NCI-H2171 treated with DMSO at 0.1 percent for 48 hours (cell line): ENCODE measurements at places on chromosomes 4 and X.

- no peak for DNase-seq
These were observed 50.9 kb downstream of the REPS2 start for GRCh38 chrX:16997313-16997712.

DNA sequence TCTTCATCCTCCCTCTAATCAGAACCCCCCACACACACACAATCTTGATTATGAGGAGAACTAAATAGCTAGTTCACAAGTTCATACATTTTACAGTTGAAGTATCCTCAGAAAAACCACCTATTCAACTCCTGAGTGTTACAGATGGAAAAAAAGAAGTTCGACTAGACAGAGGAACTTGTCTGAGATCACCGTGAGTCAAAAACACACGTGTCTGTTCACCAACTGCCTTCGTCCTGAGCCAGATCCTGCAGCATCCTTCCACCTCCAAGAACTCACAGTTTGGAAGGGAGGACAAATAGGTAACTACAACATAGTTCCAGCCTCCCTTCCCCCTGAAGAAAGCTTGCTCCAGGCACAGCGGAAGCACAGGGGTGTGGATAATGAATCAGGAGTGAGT, 19.0 kb upstream of the IRAK1 start:
- no peak for DNase-seq

GRCh38 chrX:132756439-132756838, 202.0 kb downstream of the HS6ST2 start:
- DNase-seq: no peak

- DNase-seq: no peak
These were observed 128.6 kb upstream of the NPY2R start for GRCh38 chr4:155079871-155080270.

- no peak for DNase-seq
These were observed 38.6 kb downstream of the TSC22D3 start for GRCh38 chrX:107736781-107737531.

GRCh38 chr4:8005814-8006215, 66.2 kb upstream of the AFAP1 start:
- DNase-seq: peak; percentile 31

DNA sequence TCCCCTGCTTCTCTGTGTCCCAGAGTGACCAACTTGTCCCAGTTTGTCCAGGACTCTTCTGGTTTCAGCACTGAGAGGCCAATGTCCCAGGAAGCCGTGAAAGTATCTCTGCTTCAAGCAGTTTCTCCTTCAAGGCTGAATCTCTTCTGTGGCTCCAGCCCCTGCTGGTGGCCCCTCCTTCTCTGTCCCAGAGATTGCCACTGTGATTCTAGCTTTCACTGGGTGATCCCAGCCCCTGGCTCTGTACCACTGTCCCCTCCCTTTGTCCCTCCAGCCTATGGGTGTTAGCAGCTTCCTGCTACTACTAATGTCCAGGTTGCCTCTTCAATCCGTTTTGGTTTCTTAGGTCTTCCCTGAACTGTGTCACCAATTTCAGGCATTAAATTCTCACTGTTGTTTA, 70.5 kb downstream of the SOX3 start:
- DNase-seq: no peak

- no peak for DNase-seq
These were observed 19.0 kb downstream of the COX7B2 start for GRCh38 chr4:46890056-46890455.

DNA sequence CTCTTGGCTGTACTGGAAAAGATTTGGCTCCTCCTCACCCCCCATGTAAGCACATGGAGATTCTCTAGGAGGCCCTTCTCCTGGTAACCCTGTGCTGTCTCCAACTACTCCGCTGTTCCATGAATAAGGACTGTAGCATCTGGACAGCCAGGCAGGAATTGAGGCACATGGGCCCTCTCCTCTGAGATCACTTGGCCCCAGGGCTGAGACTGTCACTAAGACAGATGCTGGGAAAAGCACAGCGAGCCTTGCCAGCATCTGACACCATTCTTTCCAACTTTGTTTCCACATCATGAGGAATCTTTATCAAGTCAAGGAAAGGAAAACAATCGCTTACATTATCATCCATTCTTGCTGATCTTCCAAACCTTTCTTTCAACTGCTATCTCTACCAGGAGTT, 222.6 kb upstream of the INTU start:
- no peak for DNase-seq

GRCh38 chr4:48255072-48255958, 14.3 kb downstream of the TEC start:
- DNase-seq: no peak

DNA sequence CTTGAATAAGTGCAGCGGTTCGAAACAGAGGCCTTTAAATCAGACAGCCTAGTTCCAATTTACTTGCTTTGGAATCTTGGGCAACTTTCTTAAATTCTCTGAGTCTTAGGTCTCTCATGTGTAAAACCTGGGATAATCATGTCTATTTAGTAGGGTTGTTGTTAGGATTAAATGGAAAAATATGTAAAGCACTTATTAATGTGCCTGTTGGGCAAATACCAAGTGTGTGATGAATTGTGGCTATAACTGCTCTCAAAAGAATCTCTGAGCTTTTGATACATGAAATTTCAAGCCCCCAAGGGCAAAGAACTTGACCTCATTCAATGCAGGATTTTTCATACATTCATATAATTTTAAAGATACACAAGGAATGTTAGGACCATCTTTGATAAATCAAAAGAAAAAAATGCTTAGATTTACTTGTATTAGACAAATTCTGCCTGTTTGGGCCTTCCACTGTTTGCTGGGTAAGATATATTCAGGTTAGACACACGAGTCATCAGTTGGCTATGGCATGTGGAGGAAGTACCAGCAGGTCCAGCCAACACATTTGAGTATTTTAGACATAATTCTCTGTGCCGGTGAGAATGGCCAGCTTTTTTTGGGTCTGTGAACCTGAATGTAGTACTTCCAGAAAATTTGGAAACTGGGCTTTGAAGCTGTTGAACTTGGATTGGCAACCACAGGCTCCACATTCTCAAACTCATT, 241.4 kb upstream of the CNKSR2 start:
- DNase-seq: no peak

- DNase-seq: no peak
These were observed at the start of gene P2RY10 for GRCh38 chrX:78945186-78945912. P2RY10 (plus strand) TSS chrX:78945391; CDS start chrX:78960521, 15,130 bp downstream.

DNA sequence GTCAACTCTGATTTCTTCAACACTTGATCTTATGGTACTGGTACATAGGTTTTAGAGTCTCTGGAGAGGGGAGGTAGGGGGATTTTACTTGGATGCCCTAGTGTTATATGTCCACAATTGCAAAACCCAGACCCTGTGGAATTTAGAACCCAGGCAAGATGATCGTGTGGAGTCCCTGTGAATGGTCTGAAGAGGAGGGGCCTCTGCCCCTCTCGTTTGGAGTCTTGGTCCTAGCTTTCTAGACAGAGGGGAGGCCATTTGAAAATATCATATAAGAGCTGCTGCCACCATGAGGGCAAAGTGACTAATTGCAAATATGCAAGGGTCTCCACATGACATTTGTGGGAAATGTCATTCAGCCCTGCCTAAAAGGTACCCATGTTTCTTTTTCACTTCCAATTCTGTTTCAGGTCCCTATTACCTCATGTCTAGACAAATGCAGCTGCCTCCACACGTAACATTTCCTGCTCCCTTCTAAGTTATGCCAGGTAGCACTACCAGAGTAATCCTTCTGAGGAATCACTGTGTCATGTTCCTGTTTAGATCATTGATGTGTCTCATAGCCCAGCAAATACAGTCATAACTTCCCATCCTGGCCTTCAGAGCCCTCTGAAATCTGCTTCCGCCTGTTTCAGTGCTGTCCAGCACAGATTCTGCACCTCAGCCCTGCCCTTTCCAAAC, 126.8 kb downstream of the KLHL8 start:
- DNase-seq: peak; percentile 22

DNA sequence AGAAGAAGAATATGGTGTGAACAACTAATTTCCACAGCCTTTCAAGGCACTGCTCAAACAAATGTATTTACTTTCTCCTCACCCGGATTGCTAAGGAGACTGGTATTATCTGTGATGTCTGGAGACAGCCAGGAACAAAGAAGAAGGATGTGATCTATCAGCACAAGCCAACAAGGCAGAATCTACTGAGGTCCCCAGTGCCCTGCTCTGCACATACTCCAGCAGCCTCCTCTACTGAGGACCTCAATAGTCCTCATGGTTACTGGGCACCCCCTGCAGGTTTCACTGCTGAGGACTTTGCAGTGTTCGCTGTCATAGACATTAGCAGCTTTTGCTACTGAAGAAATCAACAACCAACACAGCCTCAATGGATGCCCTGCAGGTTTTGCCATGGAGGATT, 930.1 kb downstream of the ADGRL3 start:
- no peak for DNase-seq

- DNase-seq: no peak
These were observed 65.3 kb upstream of the SHISA3 start for GRCh38 chr4:42331914-42332368.

DNA sequence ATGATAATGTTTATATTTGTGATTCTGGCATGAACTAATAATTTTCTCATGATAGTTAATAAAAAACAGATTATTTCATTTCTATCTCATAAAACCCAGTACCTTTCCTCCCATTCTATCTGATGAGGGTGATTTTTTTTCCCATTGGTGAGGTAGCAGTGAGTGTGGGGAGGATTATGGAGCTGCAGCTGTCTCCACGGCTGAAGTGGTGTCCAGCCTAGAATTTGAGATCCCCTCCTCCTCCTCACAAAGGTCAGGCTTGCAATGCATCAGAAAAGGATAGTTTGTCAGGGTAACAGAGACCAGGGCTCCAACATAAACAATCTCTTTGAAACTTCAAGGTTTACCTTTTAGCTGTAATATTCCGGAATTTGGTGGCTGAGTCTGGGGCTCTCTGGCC, 60.9 kb downstream of the C4orf51 start:
- no peak for DNase-seq
